Activated T-cell treated with anti-CD3 and anti-CD28 coated beads, Interleukin-2, amount 50 U/mL, for 4 hours (primary cell): ENCODE measurements at places on chromosomes 1 and 21. TPM values are rescaled to one million over a fixed set of nuclear protein-coding genes. Genes with fewer than 3 reads are reported as not detected.

- DNase-seq: no peak
These were observed 184.1 kb upstream of the DUSP10 start for GRCh38 chr1:221925947-221926346.

The PEAR1 gene
- total RNA-seq: 0.05 TPM

DNA sequence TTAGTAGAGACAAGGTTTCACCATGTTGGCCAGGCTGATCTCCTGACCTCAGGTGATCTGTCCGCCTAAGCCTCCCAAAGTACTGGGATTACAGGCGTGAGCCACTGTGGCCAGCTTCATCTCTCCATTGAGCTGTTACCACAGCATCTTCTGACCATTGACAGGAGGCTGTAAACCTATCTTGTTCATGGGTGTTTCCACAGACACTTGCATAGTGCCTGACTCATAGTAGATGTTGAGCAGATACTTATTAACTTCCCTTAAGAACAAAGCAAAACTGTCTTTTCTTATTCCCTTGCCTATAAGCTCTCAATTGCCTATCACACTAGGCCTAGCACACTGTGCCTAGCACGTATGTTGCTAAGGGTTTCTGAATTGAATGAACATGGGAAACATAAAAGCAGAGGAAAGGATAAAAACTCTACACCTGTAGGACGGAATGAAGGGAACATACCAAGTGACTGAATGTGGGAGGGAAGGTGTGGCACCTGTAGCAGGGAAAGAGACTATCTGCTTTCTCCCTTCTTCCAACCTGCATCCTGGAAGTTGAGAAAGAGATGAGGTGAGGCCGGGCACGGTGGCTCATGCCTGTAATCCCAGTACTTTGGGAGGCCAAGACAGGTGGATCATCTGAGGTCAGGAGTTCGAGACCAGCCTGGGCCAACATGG is 1.2 kb upstream of the C1orf54 start:
- no peak for DNase-seq

The UBL4B gene
- total RNA-seq: not detected

DNA sequence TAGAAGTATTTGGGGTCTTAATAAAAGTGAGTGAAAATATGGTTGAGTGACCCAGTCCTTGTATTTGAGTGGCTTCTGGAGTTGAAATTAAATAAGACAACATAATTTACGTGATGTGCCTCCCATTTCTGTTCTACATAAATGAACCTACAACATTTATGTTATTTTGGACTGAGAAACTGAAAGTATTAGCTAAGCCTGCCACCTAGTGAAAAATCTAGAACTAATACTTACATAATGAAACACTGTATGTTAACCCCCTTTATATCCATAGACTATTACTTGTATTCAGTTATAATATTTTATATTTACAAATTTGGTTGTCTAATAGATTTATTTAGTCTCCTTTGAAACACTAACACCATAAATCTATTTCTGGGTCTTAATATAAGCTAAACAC is 298.9 kb downstream of the KCNT2 start:
- no peak for DNase-seq

- DNase-seq: no peak
These were observed 298.9 kb downstream of the DSCAM start for GRCh38 chr21:40547906-40548513.

DNA sequence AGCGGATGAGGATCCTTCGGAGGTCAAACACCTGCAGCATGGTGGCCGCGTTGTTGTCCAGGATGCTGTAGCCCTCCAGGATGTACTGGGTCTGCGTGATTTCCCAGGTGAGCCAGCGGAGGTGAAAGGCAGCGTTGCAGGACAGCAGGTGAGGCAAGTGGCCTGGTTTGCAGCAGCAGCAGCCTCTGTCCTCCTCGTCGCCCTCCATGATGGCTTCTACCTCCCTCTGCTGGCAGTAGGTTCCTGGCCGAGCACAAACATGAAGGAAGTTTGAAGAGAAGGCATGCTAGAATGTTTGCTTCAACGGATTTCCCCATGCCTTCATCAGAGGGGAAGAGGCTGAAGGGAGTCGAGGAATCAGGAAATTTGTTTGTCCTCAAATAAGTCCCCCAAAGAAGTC is 74.7 kb downstream of the NTPCR start:
- no peak for DNase-seq

GRCh38 chr1:52234708-52235107 is 92.8 kb downstream of the ZFYVE9 start:
- no peak for DNase-seq

DNA sequence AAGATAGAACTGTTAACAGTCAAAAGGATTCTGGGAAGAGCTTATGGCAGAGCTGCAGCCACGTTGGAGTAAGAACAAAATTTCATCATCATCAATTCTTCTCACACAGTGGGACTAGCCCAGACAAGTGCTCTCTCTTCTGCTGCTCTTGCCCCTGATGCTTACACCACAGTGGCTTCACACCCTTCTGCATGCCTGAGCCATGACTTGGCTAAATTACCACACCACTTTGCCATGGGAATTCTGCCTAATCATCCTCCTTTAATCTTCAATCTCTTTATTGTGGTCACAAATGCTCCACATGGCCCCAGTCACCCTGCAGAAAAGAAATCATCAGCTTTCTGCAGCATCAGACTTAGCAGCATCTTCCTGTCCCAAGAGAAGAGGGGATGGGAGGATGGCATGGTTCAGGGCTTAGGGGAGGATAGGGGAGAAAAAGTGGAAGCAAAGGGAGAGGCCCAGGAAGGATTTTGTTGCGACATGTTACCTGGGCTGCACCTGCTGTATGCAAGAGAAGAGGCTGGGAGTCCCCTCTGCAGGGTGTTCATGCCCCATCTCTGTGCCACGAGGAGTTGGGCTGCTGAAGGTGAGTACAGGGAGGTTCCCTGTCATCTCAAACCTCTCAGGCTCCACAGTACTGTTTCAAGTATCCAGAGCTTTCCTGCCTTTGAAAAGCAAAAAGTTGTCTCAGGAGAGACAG is 9.0 kb upstream of the RPTN start:
- DNase-seq: no peak

DNA sequence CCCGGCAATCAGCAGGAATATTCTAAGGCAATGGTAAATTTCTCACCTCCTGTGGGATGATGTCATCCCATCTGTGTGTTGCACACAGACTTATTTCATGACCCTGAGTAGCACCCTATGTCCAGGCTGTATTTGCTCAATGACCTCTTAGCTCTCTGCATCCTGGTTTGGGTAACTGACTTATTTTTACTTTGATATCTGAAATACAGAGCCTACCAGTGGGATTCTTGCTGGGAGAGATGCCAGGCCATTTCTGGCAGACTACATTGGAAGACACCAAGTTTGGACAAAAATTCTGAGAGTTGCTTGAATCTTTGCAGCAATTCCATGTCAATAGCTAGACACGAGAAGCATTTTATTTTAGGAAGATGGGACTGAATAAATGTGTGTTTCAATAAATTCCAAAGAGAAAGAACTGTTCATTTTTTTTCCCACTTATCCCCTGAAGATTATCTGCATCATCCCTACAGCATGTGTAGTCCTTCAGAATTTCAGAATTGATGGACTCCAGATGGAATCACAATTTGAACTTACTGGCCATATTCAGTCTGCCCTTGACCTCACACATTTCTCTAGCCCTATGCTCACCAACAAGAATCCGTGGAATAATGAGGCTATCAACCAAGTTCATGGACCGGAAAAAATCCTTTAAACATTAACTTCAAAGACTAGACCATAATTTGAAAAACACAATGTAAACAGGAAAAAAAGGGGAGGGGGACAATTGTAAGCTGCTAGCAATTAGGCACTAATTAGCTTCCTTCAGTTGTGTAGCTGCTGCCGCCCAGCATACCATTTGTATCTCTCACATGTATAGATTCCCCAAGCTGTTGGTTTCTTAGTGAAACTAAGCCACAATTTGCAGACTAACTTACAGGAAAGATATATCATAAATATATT is 226.5 kb downstream of the HMCN1 start:
- DNase-seq: no peak

- no peak for DNase-seq
These were observed 11.3 kb downstream of the CDK18 start for GRCh38 chr1:205515781-205516253.

- no peak for DNase-seq
These were observed 94.7 kb upstream of the ACTRT2 start for GRCh38 chr1:2926447-2927055.

- DNase-seq: no peak
These were observed 98.5 kb upstream of the DMRTA2 start for GRCh38 chr1:50521703-50522102.

DNA sequence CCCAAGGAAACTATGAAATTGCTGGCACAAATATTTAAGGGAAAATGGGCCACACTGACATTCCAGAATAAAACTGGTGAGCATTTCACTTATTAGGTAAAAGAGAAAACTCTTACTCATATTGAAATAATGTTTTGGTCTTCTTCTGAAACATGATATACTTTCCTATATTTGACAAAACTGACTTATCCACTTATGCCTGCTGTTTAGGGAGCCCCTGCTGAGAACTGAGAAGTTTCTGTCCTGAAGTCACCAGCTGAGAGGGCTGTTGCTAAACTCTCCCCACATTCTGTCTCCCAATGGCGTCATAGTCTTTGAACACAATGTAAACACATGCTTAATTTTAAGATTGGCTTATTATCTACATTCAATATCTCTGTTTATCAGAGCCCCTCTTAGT is 46.8 kb upstream of the ZC3H11B start:
- DNase-seq: no peak

DNA sequence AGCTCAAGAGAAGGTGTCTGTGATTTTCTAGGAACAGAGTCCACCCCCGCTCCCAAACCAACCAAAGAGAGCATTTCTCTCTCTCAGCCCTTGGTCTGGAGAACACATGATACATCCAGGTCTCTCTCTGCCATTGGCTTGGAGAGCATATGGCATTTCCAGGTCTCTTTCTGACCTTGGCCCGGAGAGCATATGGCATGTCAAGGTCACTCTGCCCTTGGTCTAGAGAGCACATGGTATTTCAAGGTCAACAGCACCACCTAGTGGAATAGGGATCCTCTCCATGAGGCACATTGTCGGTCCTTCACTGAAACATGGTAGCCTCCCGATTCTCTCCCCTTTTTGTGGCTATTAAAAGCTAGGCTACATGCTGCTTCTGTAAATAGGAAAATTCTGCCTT is 437.7 kb upstream of the OLFM3 start:
- no peak for DNase-seq

The UBE2J2 gene
- 91.2 TPM for total RNA-seq

- no peak for DNase-seq
These were observed 758 bp upstream of the CNTN2 start for GRCh38 chr1:205041998-205042910.

The RPF1 gene
- 96.1 TPM for total RNA-seq

GRCh38 chr1:203076031-203076511 is 9.7 kb downstream of the MYOG start:
- no peak for DNase-seq

DNA sequence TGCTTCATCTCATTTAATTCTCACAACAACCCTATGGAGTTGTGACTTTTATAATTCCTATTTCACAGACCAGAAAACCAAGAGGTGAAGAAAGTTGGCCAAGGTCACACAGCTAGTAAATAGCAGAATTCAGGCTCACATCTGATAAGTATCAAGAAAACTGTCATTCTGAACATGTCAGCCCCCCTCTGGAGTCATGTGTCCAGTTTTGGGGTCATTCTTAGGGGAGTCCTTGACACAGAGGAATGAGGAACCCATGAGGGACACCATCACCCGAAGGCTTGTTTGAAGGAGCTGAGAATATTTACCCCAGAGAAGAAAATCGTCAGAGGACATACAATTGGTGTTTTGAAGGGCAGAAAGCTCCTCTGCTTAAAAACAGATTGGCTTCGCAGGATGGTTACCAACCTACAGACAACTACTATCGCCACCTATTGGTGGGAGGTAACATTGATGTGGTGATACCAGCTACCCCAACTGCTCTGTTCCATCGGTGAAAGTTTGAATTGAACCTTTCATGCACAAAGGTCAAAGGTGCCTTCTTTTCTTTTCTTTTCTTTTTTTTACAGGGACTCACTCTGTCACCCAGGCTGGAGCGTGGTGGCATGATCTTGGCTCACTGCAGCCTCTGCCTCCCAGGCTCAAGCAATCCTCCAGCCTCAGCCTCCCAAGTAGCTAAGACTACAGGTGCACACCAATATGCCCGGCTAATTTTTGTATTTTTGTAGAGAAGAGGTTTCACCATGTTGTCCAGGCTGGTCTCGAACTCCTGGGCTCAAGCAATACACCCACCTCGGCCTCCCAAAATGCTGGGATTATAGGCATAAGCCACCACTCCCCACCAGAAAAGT is 31.3 kb downstream of the NCMAP start:
- DNase-seq: peak; percentile 35

GRCh38 chr1:228164561-228165371 is 838 bp upstream of the IBA57 start:
- no peak for DNase-seq

The KRTAP7-1 gene
- not detected for total RNA-seq

DNA sequence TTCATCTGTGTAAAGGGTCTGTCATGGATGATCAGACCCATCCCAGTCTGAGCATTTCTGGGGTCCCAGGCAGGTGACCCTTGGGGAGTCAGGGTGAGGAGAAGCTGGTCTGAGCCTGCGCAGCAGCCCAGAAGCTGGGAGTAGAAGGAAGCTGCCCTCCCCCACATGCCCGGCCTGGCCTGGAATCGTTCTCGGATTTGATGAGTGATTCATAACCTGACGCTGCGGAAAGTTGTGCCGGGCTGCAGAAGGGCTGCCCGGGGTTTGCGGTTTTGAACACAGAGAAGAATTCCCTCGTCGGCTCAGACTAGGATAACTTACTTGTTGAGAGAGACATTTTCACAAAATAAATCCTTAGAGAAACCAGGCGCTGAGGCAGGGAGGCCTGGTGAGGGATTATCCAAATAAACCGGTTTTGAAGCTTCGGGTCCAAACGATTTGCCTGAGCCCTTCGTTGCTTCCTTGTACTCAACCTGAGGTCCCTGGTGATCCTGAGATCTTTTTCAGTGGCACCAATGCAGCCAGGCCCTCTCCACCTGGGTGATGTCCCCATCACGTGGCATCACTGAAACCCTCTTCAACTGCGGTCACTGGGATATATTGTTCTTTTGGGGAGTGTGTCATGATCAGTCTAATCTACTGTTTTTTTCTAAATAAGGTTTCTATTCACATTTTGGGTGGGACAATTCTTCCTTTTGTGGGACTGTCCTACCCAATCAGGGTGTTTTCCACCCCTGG is 29.2 kb downstream of the EPHB2 start:
- DNase-seq: no peak

DNA sequence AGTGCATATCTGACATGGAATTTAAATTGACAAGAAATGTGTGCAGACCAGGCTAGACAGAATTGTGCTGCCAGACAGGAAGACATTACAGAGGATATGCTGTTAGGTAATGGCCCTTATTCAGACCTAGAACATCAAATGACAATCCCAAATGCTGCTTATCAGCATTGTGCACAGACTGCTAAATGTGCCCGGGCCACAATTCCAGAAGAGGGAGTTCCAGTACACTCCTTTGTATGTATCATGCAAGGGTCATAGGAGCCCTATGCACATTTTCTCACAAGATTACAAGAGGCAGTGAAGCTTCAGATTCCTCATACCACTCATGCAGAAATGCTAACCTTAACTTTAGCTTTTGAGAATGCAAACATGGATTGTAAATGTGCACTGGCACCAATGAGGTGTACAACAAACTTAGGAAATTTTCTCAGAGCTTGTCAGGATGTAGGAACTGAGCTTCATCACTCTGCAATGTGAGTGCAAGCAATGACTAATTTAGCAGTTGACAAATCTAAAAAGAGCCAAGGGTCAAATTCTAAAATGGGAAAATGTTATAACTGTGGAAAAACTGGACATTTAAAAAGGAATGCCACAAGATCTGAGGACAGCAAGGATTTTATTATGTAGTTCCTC is 273.5 kb downstream of the COL11A1 start:
- no peak for DNase-seq

The OR2L3 gene
- not detected for total RNA-seq

The FCRL5 gene
- total RNA-seq: not detected

- no peak for DNase-seq
These were observed 16.1 kb downstream of the WLS start for GRCh38 chr1:68216089-68216772.
